Left hindlimb (tissue), 1 donor: ENCODE measurements at places on chromosomes 1 and 21.
A peak's percentile ranks its signal among the peaks of the same experiment; 100 is the strongest.

- peak; percentile 20 for DNase-seq
These were observed 204.7 kb upstream of the EDN2 start for GRCh38 chr1:41689139-41689538.

GRCh38 chr1:62341089-62341488 is 21.9 kb upstream of the KANK4 start:
- no peak for DNase-seq

DNA sequence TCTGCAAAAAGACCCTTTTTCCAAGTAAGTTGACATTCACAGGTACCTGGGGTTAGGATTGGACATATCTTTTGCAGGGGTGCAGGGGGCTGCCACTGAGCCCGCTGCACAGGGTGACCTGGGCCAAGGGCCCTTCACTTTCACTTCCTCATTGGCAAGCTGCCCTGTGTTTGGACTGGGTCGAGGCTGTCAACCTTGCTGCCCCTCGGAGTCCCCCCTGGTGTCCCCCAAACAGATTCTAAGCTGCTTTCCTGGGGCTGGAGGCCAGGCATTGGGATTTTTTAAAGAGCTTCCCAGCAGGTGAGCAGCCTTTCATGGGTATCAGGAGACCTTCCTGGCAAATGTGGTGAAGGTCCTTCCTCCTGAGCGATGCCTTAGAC is 7.9 kb upstream of the UMODL1 start:
- DNase-seq = no peak

DNA sequence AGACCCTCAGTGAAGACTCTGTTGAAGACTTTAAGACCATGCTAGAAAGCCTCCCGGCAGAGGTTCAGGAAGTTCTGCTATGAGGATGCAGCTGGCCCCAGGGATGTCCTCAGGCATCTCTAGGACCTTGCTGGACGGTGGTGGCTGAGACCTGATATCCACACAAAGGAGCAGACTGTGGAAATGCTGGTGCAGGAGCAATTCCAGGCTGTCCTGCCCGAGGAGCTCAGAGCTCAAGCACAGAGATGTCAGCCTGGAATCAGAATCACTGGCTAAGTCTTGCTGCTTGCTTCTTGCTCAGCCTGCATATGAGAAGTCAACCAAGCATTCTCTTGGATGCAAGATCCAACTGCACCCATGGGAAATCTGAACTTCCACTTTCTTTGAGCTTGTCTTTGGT is 22.0 kb upstream of the CDC42 start:
- no peak for DNase-seq

- DNase-seq = no peak
These were observed 29.8 kb upstream of the KIAA0040 start for GRCh38 chr1:175222296-175222938.

DNA sequence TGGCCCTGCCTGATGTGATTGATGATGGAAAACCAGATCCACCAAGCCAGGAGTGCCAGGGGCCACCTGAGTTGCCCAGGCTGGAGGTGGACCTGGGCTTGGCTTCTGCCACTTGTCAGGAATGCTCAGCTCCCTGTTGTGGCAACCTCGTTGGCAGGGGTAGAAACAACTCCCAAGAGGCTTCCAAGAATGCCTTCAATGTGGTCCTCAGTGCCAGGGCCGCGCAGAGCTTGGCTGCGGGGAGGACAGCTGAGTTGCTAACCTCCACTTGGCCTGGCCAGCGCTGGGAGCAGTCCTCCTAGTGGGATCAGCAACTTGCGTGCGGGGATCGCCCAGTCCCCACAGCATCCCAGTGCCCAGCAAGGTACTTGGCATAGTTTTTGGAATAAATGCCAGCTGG is 9.0 kb downstream of the MYOM3 start:
- no peak for DNase-seq

DNA sequence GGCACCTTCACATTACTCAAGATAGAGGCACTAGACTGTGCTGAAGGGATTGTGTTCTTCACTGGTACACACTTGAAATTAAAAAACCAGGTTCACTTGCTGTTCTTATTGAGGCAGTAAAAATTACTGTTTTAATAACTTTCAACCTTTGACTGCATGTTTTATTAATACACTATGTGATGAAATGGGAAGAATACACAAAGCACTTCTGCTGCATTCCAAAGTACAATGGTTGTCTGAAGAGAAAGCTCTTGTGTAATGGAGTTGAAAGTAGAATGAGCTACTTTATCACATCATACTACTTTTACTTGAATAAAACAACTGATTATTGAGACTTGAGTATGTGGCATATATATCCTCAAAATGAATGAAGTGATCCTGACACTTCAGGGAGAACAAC is 49.7 kb downstream of the LRRC8C start:
- no peak for DNase-seq

DNA sequence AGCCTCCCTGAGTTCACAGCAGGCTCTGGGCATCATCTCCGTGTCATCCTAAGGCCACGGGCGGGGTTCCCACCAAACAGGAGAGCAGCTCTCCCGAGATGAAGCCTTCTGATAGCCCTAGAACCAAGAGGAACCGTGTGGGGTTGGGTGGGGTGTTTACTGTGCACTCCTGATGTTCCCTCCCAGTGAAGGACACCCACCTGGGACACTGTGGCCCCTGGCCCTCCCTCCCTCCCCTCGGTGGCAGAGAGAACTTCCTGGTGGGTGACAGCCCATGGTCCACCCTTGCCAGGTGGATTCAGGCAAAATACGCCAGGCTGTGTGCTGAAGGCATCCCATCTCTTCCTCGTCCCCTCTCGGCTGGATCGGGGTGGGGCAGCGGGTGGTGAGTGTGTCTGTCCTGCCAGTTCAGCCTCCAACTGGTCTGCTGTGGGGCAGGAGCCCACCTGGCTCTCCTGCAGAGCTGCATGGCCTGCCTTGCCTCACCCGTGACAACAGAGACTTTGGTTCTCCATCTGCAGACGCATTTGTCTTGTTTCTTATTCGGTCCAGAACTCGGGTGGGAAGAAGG is 15.6 kb upstream of the C1orf174 start:
- DNase-seq = no peak

GRCh38 chr1:51234721-51235425 is 1.2 kb upstream of the RNF11 start:
- peak; percentile 35 for DNase-seq

GRCh38 chr1:33335020-33335419 is 14.1 kb upstream of the A3GALT2 start:
- no peak for DNase-seq
